ENCODE measurements at places on chromosomes 4 and X.

GRCh38 chr4:183140911-183141320 is 41.9 kb downstream of the WWC2 start:
- DNase-seq: no peak

DNA sequence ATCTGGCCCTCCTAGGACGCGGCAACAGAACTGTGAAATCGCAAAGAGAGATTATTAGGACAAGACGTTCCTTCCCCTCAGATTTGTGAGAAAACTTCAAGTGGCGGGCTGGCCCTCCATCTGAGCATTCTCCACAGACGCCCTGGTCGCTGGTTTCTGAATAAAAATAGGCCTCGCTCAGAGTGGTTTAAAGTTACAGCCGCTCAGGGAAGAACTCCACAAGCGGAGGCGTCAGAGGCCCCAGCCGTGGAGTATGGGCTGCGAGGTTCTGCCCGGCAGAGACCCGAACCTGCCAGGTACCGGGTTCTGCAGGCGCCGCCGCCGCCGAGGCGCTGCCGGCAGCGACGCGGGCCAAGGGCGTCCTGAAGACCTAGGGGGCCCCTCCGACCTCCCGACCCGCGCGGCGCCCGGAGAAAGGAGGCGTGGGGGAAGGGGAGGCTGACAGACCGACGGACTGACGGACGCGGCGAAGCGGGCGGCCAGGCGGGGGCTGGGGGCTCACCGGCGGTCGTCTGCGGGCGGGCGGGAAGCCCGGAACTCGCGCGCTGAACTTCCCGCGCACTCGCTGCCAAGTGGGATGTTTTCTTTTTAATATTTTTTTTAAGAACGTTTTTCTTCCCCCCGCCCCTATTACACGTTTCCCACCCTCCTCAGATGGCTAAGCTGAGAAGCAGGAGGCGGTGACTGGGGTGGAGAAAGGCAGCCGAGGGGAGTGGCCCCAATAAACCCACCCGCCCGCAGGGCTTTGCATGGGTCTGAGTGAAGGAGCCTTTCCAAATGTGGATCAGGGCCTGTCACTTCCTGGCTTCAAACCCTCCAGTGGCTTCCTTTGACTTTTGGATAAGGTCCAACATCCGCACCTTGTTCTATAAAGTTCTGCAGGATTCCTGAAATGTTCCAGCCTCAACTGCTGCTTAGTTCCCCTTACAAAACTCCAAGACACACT is at the start of gene PABPC4L:
TSS of gene PABPC4L (minus strand) at position 574 of the 946 bp plus-strand sequence. CDS start 770 bp downstream, outside the sequence.
- DNase-seq: peak; percentile 87

- no peak for DNase-seq
These were observed 126.9 kb upstream of the GIMD1 start for GRCh38 chr4:106495476-106495875.

DNA sequence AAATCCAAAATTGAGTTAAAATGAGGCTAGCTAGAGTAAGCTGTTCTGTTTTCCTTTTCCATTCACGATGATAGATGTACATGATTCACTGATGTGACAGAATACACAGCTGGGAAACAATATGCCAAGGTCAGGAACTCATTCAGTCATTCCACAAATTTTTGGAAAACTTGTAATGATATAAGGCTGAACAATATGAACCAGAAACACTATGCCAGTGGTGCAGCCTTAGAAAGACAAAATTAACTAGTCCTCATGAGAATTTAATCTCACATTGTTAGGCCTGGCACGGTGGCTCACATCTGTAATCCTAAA is 50.0 kb upstream of the NDST3 start:
- DNase-seq: no peak

DNA sequence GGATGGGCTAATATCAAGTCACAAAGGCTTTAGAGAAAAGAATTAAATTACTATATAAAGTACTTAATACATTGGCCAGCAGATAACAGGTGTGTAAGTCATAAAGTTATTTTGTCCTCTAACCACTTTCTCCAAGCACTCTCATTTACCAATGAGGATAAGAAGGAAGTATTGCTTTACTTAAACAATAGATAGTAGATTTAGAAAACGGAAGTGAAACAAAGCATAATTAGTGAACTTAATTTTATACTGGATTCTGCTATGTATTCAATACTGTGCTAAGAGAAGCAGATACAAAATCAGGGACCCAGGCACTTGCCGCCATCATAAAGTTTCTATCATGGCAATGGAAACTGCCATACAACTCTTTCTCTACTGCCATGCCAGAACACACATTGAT is 24.0 kb downstream of the AFM start:
- DNase-seq: no peak

- DNase-seq: no peak
These were observed 102.4 kb downstream of the CEP135 start for GRCh38 chr4:56051029-56051709.

DNA sequence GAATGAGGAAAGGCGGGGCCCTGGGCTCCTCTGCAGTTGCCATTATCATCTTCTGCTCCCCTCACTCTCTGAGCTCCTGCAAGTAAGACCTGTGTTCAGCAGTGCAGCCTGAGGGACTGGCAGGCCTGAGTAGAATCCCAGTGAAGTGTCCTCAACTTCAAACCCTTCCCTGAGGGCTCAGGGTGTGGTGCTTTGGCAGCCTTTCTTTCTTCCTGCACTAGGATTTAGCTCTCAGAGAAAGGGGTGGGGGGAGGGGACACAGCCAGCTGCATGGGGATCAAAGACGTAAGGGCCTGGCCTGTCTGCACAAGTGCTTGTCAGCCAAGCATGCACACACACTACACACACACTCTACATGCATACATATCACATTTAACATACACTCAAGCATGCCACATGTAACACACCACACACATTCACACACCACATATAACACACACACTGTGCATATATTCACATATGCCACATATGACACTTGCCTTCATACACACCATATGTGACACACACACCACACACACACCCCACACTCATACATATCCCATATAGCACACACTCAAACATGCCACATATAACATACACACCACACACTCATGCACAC is 223.4 kb upstream of the RPL34 start:
- DNase-seq: no peak

DNA sequence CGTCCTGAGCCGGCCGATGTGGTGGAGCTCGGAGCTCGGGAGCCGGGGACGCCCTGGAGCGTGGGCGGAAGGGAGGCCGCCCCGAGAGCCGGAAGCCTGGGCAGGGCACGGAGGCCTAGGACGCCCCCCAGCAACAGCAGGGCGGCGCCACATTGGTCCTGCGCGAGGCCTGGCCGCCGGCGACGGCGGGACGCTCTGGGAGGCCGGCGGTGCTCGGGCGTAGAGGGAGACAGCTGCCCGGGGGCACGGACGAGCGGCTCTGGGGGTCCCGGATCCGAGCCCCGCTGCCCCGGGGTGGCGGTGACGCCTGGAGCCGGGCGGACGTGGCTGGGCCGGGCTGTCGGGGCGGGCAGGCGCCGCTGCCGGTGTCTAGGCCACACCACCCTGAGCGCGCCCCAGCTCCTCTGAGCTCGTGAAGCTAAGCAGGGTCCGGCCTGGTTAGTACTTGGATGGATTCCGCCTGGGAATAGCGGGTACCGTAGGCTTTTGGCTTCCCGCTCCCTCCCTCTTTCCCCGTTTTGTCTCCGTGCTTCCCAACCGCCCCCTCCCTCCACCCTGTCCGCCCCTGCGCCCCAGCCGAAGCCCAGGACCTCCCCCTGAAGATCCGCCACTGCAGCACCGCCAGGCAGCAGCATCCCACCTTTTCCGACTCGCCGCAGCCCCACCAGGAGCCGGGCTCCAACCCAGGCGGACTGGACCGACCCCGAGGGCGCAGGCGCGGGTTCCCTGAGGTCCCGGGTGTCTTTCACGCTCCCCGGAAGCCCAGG is 12.1 kb downstream of the FRG2 start:
- peak; percentile 55 for DNase-seq

Measured in right kidney (tissue), 9 donors.